ENCODE measurements at places on chromosomes 16 and 17.

DNA sequence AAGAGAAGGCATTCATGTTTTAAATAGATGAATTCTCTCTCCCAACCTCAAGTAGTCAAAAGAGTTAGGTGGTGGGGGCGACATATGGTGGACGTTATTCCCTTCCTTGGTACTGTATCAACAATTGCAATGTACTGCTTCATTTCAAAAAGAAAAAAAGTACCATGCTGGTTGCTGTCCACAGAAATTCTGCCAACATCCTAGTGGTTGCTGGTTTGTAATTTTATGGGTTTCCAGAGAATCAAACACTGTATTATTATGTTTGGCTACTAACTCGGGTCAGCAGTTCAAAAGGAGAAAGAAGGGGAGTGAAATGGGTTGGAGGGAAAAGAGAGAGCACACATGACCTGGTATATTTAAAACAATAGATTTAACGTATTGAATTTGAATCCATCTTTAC, 61.1 kb upstream of the KCNJ16 start:
- DNase-seq = no peak

GRCh38 chr17:3474212-3474611, 1.6 kb upstream of the ASPA start:
- DNase-seq = no peak

DNA sequence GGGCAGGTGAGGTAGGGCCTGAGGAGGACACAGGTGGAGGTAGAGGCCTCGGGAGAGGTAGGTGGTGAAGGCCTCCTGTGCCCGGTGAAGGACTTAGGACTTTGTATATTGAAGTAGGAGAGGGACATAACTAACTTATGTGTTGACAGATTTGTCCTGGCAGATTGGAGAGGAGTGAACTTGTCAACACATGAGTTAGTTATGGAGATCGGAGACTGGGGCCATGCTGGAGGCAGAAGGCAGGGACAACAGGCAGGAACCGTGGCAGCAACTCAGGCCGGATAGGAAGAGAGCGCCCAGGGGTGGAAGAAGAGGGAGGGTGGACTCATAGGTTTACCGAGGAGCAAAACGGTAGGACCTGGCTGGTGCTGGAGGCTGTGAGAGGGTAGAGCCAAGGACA, 18.4 kb downstream of the GLP2R start:
- DNase-seq = no peak

GRCh38 chr17:75059369-75060345, 12.6 kb downstream of the KCTD2 start:
- no peak for DNase-seq

DNA sequence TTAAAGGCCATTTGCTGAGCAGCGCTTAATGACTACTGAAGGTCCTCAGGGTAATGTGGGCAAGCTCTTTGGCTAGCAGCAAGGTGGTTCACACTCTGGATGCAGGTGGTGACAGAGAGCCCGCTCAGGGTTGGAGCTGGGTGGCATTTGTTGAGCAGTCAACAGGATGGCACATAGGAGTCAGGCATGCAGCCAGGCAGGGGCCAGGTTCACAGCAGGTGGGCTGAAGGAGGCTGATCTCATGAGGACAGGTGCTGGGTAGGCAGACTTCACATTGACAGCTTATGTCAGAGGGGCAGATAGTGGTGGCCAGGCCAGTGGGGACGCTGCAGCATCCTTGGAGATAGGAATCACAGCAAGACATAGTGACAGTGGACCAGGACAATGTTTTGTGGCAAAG, 4.5 kb downstream of the KRTAP3-1 start:
- DNase-seq = no peak

DNA sequence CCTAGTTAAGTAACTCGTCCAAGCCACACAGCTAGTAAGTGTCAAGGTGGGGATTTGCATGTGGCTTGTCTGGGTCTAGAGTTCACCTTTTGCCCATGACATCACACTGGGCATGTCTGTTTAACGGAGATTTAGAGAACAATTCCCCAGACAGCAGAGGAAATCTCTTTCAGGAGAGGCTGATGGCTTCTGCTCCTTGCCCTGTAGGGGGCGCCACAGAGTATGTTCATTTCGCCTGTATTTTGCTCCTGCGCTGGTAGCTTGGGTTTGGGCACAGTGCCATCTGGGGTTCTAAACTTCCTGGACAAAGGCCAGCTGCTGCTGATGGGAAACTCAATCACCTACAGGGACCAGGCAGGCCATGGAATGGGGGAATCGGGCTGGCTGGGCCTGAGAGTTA, 20.4 kb downstream of the OTOA start:
- peak; percentile 13 for DNase-seq

DNA sequence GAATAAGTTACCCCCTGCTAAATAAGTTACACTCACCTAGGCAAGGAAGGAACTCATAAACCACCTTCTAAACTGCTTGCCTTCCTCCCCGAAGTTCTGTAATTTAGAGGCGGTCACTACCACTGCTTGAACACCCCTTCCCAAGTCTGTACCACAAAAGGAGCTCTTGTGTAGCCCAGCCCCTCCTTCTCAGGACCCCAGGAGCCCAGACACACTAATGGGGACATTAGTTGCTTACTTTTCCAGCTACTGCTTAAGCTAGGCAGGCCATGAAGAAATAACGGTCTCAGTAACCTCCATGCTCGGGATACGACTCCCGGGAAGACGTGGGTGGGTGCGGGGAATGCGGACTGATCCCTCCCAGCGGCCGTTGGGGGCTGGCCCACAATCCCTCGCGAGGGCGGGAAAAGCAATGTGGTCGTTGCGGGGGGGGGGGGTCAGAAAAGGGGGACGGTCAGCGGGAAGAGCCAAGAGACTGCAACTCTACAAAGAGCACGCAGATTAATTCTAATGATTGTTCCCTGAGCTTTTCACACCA, at the start of gene TEX14:
TEX14 (minus strand) TSS at position 345 of the 538 bp plus-strand sequence. CDS start 40,044 bp downstream, outside the sequence.
- DNase-seq = no peak

DNA sequence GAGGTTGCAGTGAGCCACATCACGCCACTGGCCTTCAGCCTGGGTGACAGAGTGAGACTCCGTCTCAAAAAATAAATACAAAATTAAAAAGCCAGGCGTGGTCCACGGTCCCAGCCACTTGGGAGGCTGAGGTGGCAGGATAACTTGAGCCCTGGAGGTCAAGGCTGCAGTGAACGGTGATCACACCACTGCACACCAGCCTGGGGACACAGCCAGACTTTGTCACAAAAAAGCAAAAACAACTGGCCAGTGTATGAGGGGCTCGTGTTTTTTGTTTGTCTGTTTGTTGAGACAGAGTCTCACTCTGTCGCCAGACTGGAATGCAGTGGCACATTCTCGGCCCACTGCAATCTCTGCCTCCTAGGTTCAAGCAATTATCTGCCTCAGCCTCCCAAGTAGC, 1.2 kb upstream of the UBB start:
- DNase-seq = no peak

- no peak for DNase-seq
Observed at GRCh38 chr17:76995387-76996105, 127.3 kb downstream of the MGAT5B start.

DNA sequence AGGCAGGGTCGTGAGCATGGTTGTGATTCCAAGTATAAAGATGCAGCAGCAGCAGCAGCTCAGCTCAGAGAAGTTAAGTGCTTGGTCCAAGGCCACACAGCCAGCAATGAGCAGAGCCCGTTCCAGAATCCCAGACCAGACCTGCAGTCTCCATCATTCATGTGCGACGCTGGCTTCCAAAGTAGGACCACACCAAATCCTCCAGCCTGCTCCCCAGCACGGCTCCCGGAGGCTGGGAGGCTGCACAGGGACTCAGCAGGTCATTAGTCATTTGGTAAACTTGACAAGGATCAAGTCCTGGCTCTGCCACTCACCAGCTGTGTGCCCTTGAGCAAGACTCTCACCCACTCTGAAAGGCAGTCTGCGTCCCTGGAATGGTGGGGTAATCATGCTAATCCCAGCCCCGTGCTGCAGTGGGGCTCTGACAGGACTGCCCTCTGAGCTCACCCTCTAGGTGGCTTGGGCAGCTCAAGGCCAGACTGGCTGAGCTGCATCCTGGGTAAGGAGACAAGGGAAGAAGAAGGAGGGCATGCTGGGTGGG, 95.1 kb upstream of the TMEM132E start:
- no peak for DNase-seq

DNA sequence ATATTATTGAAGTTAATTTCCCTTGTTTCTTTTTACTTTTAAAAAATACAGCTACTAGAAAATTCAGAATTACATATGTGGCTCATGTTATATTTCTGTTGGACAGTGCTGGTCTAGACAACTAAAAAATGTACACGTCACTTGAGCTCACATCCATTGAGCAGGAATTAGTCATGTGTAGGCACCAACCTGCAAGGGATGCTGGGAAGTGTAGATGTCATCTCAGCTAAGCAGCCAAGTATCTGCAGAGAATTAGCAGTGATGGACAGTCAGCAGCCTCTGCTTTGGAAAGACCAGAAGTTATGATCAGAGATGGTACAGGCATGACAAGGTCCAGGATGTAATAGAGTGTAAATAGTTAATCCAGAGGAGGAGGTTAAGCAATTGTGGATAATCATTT, 87.1 kb upstream of the HS3ST2 start:
- no peak for DNase-seq

DNA sequence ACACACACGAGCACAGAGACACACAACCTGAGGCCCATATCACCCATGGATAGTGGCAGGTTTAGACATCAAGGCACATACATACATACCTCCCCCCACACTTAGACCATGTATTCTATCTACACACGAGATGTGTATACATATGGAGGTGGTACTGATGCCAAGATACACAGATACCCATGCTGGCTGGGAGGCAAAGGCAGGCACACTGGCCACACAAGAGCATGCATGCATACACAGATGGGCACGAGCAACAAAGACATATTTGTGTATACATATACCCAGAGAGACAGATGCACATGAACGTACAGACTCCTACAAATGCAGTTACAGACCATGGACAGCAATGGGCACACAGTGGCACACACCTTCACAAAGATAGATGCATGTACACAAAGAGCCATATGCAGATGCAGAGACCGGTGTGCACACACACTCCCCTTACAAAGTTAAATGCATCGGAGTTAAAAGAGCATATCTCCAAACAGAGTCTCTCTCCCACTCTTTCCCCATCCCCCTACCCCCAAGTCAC, 2.0 kb upstream of the C17orf113 start:
- no peak for DNase-seq

- DNase-seq = no peak
Observed at GRCh38 chr17:55986817-55987216, 166.5 kb upstream of the ANKFN1 start.
